ENCODE measurements at places on chromosomes 7 and 10.

DNA sequence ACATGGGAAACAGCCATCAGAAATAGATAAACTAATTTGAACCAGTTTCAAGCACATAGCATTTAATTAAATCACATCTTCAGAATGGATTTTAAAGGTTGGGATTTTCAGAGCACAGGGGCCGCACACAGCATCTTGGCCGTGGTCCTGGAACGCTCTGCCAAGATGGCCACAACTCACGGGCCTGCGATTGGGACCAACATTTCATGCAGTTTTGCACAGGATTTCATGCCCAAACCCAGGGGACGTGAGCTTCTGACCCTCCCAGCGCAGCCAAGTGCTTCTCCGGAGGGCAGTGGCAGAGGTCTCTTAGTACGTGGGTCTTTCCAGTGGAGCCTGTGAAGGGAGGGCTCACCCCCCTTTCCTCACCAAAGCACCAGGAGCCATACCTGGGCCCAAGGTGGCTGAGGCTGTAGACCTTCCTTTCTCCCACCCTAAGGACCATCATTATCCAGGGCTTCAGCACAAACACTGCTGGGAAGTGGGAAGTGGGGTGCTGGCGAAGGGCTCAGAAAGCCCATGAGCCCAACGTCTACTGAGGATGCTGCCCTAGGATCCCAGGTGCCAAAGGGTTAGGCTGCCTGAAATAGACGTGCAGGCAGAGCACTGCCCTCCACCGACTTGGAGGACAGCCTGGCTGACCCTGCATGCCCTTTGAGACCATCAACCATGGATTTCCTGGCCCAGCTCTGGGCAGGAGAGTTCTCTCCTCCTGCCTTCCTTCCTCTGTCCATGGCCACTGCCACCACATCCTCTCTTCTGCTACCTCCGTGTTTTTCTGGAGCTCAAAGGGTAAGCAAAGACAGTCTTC, 611.2 kb upstream of the MGMT start:
- DNase-seq, result no peak

GRCh38 chr7:101650579-101651081, 21.5 kb upstream of the MYL10 start:
- no peak for DNase-seq

DNA sequence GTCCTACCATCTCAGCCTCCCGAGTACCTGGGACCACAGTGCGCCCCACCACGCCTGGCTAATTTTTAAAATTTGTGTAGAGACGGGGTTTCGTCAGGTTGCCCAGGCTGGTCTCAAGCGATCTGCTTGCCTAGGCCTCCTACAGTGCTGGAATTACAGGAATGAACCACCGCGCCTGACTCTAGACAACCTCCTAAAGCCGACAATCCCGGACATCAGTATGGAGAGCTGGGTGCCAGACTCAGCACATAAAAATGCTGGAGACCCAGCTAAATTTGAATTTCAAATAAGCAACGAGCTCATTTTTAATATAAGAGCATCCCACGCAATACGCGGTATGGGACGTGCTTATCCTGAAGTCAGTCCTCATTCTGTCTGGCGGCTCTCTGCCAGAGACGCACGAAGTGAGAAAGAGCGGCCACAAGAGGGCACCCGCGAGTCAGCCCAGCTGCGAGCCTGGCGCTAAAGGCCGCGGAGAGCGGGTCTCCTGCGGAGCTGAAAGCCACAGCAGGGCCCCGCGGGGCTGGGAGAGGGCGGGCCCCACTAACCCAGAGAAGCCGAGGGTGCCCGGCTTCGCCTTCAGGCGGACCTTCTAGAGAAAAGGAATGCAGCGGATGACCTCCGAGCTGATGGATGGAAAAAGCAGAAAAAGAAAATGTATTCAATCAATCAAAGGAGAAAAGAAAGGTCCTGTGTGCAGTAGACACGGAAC, 7.0 kb downstream of the CALY start:
- peak; percentile 78 for DNase-seq

- DNase-seq, result peak; percentile 44
Observed at GRCh38 chr10:58666024-58666423, 153.4 kb downstream of the BICC1 start.

GRCh38 chr10:86632951-86633350, 21.4 kb upstream of the OPN4 start:
- DNase-seq, result no peak

DNA sequence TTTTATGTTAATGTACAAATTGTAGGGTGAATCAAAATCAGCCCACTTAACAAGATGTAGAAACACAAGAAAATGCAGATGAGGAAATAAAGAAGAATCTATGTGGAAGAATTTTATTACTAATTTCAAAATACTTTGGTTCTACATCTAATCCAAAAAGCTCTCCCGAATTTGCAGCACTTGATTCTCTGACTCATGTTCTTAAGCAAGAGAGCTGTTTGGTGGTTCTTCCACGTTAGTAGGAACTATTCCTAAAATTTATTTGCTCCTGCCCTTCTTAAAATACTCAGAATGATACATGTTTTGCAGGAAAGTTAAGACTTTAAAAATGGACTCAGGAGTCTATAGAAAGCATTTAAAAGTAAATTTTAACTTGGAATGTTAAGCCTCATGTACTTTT, 91.8 kb downstream of the ZMYND11 start:
- no peak for DNase-seq

GRCh38 chr10:78972160-78972946, 96.4 kb upstream of the ZMIZ1 start:
- no peak for DNase-seq

DNA sequence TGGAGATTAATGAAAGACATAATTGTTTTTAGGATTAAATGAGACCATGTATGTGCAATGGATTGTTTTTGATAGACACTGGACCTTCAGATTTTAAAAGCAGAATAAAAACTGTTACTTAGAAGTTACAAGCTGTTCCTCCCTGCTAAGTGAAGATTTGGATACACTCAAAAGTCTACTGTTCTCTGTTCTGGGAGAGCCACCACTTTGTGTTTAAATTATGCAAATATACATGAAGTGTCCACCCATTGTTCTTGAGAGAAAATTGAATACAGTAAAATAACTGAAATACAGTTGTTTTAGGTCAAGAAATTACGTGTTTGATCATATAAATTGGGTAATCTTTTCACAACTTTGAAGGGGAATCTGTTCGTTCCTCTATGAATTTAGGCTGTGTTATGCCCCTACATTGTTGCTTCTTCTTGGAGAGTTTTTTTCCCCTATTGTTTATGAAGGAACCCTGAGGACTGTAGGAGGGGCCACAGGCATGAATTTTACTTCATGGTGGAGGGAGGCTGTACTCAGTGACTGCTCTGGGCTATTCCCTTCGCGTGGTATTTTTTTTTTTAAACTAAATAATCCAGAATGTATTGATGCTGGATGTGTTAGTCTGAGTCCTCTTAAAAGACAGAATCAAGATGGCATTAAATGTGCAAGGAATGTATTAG, 18.6 kb upstream of the VCL start:
- DNase-seq, result no peak

DNA sequence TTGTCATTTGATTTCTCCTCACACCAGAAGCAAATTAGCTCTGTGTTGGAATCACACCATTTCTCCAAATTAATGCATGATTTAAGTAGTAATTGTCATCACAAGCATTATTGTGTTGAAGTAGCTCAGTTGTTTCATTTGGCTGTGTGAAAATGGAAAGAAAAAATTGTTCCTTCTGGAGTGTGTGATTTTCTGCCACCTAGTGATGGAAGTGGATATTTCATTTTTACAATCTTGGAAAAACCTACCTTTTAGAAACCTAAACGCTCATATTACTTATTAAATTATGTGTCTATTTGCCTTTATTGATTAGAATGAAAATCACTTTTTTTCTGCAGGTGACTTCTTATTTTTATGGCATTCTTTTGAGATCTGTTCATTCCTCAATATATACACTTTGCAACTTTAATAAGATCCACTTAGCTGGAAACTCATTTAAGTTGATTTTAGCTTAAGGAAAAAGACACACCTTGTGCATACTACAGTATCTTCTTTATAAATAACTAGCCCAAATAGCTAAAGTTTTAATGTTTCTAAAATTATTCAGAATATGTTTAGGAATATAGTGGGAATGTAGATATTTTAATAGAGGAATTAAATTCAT, 50.0 kb downstream of the SRI start:
- DNase-seq, result no peak

DNA sequence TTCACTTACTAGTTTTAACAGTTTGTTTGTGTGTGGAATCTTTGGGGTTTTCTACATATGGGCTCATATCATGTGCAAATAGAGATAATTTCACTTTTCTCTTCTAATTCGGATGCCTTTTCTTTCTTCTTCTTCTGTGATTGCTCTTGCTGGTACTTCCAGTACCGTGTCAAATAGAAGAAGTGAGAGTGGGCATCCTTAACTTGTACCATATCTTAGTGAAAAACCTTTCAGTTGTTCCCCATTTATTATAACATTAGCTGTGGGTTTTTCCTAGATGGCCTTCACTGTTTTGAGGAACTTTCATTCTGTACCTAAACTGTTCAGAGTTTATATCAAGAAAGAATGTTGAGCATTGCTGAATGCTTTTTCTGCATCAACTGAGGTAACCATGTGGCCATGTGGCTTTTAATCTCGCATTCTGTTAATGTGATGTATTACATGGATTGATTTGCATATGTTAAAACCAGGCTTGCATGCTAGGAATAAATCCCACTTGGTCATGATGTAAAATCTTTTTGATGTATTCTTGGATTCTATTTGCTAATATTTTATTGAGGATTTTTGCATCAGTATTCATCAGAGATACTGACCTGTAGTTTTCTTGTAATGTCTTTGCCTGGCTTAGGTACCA, 78.7 kb downstream of the FAM107B start:
- no peak for DNase-seq

GRCh38 chr7:37901236-37901827, 15.3 kb downstream of the SFRP4 start:
- DNase-seq, result no peak

DNA sequence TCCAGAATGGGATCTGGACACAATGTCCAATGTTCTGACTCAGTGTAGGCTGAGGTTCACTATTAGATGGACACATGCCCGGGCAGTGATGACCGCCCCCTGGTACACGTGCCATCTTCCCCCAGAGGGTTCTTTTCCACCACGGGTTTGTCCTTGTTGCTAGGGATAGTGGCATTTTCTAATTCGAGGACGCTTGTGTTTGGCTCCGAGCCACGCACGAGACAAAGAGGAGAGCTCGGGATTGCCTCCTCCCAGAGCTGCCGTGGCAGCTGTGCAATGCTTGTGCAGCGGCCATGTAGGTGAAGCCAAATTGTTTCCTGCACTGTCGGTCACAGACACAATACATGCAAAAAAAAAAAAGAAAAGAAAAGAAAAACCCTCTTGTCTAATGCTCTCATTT, 207.5 kb downstream of the PAXIP1 start:
- no peak for DNase-seq

DNA sequence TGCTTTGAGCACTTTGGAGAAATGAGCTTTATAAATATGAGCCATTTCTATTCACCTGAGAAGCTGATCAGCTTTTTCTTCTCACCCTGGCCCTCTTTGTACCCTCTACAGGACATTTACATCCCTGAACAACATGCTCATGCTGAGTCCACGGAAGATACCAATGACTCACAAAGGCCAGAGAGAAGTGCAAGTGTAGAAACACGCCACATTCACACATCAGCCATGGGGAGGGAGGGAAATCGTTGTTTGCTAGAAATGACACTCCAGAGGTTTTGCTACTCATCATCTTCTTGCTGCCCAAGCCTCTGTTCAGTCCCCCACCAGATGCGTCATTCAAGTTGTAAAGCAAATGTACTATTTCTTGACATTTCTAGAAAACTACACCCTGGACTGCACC, 2.8 kb upstream of the UCN3 start:
- no peak for DNase-seq

DNA sequence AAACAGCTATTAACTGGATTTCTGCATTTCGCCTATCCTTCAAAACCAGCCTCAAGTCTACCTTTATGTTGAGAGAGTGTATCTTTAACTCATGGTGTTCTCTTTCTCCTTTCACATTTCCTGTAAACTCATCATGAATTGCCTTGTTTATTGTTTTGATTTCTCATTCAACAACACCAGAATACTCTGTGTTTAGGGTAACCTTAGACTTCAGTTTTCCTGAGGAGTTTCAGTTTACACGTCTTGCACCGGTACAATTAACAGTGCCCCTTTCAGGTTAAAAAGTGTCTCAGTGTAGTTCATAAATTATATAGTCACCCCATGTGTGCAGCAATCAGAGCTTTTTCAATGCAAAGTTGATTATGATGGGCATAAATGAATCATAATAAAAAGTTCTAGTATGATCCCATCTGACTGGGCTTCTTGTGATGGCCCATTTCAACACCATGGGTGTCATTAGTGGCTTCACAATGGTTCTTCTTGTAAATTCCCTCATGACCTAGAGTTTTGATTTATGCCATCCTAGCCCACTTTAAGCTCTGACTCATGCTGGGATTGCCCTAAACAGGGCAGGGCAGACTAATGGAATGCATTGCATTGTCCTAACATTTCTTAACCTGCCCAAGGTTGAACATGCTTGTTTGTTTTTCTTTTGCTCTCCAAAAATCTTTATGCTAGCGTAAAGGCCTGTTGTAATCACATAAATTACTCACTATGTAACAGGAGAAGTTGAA, 22.0 kb downstream of the ITGB8 start:
- DNase-seq, result no peak

DNA sequence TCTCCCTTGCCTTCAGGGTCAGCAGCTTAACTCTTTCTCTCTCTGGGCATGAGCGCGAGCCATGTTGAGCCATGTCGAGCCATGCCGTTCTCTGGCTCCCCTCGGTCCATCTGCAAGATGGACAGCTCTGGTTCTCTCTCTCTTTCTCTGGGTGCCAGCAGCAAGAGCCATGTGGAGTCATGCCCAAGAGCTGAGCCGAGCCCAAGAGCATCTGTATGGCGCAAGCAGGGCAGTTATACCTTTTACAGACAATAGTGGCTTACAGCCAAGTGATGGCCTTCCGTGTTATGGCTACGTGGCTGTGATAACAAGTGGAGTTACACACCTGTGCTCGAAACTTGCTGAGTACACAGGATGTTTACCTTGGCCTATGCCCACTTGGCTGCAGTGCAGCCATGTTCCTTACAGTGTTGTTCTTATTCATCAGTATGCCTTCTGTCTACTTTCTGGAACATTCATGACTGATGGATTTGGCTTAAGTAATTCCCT, 327.7 kb downstream of the GLRX3 start:
- DNase-seq, result no peak

DNA sequence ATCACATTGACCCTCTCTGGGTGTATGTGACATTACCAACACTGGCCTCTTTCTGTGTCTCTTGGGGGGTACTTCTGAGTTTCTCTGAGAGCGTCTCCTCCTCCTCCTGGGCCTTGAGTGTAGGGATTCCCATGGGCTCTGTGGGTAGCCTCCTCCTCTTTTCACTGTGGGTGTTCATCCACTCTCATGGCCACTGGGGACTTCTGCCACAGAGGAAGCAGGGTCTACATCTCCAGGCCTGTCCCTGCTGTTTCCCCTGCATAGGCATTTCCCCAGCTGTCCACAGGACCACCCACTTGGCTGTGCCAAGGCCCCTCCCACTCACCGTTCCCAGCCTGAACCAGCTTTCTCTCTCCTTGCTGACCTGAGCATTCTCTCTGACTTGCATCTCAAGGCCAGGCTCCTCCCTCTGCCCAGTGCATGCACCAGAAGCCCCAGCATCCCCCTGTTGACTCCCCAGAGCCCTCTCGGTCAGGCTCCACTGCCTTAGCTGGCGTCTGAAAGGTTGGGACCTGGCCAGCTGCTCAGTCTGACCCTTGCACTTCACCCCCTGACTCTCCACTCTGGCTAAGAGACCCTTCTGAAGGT, 487.6 kb downstream of the GLRX3 start:
- DNase-seq, result no peak
